ENCODE measurements at places on chromosomes 5 and 9.

DNA sequence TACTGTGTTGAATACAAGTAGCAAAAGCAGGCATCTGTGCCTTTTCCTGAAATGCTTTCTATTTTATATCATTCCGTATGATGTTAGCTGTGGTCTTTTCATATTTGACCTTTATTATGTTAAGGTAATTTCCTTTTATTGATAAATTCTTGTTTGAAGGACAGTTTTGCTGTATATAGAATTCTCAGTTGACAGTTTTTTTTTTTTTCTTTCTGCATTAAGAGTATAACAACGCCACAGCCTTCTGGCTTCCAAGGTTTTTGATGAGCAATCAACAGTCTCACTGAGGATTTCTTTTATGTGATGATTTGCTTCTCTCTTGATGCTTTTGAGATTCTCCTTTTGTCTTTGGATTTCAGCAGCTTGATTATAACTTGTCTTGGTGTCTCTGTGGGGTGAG, 23.6 kb downstream of the ZNF483 start:
- no peak for DNase-seq

DNA sequence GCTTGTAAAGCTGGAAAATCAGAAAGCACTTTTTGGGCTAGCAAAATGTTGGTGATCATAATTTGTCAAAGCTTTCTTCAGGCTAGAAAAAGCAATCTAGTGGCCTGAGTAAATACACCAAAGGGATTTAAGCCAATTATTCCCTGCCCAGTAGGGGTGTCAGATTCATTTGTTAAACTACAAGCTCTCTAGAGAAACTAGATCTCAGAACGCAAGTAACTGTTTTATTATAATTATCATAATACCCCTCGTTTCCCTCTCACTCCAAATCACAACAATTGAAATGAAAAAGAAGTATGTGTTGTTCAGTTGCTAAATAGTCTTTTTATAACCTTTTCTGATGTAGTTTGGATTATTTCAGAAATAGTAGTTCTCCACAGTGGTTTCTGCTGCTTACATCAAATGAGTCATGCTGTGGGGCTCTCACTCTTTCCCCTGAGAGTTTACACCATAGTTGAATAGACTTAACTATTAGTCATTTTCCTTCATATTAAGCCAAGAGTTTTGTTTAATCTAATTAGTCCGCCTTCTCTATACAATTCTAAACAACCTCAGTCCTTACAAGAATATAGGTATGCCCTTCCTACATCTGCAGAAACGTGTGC, 918.6 kb upstream of the DMAC1 start:
- DNase-seq, result no peak

GRCh38 chr9:123113185-123113584, 79.7 kb downstream of the GPR21 start:
- no peak for DNase-seq

GRCh38 chr9:95074632-95075031, 242.9 kb downstream of the FANCC start:
- no peak for DNase-seq

- DNase-seq, result no peak
Observed at GRCh38 chr5:65072850-65073249, 304.1 kb downstream of the CWC27 start.

DNA sequence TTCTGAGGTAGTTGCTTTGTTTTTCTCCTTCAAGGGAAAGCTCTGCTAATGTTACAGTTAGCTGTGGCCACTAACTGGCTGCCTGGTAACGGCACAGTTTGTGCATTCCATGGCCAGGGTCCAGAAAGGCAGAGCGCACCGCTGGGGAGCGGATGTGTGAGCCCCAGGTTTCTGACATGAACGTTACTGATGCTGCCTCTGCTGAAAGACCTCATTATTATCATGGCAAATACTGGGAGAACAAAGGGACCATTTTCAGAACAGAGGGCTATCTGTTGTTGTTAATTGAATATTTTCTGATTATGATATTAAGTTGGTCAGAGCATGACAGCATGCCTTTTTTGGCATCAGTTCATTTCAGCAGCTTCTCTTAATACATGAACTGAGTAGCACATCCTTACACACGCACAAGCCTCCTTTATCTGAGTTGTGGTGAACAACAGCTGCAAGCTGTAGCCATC, 134.1 kb downstream of the NUDT12 start:
- no peak for DNase-seq

DNA sequence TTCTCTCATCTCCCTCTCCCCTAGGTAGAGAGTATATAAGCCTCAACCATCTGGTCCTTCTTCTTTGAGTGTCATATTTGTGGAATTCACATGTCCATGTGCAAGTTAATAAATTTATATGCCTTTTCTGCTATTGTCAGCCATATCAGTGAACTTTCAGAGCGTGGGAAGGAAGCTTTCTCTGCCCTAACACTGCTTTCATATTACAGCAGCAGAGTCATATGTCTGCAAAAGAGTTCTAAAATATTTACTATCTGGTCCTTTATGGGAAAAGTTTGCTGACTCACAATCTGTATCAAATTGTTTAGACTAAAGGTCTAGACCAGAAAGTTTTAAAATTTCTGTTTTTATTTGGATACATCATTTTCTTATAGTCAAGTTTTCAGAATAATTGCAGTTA, 669.0 kb downstream of the LRRC70 start:
- no peak for DNase-seq

DNA sequence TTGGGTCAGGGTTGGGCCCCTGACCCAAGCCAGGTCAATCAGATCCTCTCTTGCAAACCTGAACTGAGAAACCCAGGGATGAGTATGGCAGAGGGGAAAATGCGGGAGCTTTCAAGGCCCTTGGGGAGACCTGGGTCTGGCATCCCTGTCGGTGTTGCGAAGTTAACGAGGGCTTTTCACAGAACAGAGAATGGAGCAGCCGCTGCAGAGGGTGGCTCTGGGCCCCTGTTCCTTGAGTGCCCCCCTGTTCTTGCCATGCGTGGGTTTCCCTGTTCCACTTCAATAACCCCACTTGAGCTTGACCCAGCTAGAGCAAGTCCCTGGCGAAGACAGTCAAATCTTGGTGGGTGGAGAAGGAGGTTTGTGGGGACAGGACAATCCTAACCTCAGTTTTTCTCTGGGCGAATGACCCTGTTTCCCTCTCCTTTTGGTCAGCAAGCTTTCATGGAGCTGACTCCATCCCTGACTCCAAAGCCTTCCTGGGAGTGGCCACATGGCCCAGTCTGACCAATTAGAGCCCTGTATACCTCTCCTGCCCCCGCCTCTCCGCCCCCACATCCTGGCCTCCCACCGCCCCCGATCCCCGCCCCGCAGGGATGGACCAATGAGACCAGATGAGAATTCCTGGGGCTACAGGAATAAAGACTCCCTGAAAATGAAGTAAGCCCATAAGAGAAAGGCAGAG, 2.9 kb upstream of the VDAC1 start:
- DNase-seq, result no peak

GRCh38 chr5:60332244-60333004, 367.5 kb downstream of the DEPDC1B start:
- no peak for DNase-seq

GRCh38 chr5:56934325-56934724, 17.6 kb downstream of the MIER3 start:
- DNase-seq, result no peak

GRCh38 chr5:88503406-88503805, 234.8 kb upstream of the TMEM161B start:
- no peak for DNase-seq

GRCh38 chr5:178839319-178839704, 20.4 kb upstream of the ZNF354B start:
- peak; percentile 3 for DNase-seq

GRCh38 chr5:24110004-24110615, 534.7 kb downstream of the CDH10 start:
- peak; percentile 79 for DNase-seq

DNA sequence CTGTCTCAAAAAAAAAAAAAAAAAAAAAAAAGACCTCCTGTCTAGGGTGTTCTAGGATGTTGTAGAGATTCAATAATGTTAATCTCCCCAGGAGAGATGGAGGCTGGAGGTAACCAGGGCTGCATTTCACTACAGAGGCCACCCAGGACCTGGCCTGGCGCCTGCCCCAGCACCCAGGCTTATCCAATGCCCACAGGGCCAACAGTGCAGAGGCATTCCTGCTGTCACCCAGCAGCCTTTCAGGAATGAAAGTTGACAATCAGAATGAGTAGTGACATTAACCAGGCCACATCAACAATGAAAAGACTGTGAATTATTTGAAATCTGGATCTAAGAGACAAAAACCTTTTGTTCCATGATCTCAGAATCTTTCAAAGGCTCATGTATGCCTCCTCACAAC, 36.2 kb upstream of the GABRP start:
- DNase-seq, result no peak

DNA sequence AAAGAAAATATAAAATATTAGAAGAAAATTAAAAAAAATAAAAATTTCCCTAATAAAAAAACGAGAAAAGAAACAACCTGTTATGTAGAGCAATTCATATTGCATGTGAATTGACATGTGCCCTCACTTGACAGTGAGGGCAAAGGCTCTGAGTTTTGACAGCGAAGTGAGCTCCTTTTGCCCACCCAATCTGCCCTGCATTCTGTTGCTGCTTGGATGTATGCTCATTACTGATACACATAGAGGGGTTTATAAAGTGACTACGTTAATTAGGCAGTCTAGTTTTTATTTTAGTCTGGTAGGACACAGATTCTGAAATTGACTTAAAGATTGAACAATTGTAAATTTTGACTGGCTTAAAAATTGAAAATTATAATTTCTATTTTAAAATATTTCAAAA, 949.4 kb downstream of the TLE4 start:
- no peak for DNase-seq

GRCh38 chr9:117034866-117035265, 347.8 kb downstream of the TRIM32 start:
- peak; percentile 4 for DNase-seq

DNA sequence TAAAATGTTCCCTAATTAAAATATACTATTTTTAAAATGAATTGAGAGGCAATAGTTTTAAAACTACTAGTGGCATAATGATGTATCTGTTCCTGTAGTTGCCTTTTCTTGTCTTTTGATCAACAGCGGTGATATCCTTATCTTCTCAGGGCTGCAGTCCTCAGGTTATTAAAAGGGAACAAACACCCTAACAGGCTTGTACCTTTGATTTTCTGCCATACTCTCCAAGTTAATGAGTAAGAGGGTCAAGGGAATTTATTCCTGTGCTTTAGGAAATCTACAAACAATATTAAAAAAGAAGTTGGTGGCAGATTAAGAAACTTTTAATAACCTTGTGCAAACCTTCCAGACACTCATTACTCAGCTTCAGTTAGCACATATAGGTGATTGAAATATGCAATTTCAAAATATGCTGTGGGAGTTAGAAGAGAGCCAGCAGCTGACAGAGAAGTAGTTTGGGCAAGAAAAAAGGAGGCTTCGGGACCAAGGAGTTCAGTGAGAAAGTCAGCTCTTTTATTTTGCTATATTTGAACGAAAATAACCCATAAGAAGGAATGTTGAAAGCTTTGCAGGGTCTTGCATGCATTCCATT, 81.0 kb upstream of the TLE4 start:
- no peak for DNase-seq

GRCh38 chr5:138068742-138069600, 14.9 kb upstream of the WNT8A start:
- DNase-seq, result peak; percentile 84

GRCh38 chr5:151450605-151451004, 3.2 kb downstream of the SLC36A1 start:
- DNase-seq, result no peak

GRCh38 chr5:114055318-114056184, 306.3 kb upstream of the KCNN2 start:
- DNase-seq, result no peak

DNA sequence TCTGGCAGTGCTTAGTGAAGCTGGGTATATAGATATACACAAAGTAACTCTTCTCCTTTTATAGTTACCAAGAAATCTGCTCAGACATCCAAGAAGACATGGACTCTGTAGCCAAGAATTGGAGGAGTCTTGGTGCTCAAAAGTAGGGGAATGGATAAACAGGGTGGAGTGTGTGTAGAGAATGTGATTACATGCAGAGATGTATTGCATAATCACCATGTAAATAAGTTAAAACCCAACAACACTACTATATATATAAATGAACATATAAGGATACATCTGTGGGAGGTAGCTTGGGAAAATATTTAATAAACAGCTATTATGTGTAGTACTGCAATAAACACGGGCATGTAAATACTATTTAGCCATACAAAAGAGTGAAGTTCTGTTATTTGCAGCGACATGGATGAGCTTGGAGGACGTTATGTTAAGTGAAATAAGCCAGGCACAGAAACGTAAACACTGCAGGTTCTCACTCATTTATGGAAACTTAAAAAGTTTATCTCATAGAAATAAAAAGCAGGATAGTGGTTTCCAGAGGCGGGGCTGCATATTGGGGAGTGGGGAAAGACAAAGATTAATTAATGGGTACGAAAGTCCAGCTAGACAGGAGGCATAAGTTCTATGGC, 207.5 kb downstream of the TENT4A start:
- no peak for DNase-seq

DNA sequence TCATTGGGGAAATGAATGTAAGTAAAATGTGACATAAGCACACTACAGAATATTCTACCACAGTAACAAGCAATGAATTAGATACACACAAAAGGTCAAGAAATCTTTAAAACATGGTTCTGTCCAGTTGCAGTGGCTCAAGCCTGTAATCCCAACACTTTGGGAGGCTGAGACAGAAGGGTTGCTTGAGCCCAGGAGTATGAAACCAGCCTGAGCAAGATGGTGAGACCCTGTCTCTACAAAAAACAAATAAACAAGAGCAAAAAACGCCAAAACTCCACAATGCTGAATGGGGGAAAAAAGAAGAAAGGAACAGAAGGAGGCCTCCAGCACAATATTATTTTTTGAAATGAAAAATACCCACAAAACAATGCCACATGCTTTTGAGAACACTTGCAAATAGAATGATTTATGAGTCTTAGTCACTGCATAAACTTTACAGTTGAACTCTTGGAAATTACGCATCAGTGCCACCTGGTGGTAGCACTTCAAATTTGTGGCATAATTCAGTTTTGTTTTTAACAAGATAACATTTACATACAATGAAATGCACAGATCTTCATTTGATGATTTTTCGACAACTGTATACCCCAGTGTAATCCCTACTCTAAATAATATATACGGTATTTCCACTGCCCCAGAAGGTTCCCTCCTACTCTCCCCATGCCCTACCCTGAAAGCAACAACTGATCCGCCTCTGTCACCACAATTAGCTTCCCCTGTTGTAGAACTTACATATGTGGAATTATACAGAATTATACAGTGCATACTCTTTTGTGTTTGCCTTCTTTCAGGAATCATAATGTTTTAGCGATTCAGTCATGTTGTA, 14.4 kb upstream of the SPINK4 start:
- DNase-seq, result peak; percentile 62

GRCh38 chr9:117415358-117415914, 579 bp upstream of the ASTN2 start:
- no peak for DNase-seq

- no peak for DNase-seq
Observed at GRCh38 chr9:128343855-128344254, 3.5 kb downstream of the SLC27A4 start.

Data from Kasumi-1 (cell line).